Activated T-helper 17 cell treated with anti-CD3 and anti-CD28 coated beads, Interleukin-2, amount 50 U/mL, for 72 hours (primary cell): ENCODE measurements at places on chromosomes 2 and 18.

DNA sequence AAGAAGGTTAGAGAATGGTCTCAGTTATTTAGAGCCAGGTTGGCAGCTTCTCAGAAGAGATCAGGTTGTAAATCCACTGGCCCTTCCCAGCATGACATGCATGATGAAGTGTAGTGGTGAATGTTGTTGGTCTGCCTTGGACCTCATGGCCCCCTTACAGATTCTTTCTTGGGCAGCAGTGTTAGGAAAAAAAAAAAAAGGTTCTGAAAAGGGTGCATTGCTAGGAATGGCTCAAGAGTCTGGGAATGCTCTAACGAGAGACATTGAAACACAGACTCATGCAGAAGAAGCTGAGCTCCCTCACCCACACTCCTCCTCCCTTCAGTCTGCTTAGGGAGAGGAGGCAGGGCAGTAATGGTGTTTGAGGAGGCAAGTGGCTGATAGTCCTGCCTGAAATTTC, 105.5 kb downstream of the POLE4 start:
- ATAC-seq: no peak

DNA sequence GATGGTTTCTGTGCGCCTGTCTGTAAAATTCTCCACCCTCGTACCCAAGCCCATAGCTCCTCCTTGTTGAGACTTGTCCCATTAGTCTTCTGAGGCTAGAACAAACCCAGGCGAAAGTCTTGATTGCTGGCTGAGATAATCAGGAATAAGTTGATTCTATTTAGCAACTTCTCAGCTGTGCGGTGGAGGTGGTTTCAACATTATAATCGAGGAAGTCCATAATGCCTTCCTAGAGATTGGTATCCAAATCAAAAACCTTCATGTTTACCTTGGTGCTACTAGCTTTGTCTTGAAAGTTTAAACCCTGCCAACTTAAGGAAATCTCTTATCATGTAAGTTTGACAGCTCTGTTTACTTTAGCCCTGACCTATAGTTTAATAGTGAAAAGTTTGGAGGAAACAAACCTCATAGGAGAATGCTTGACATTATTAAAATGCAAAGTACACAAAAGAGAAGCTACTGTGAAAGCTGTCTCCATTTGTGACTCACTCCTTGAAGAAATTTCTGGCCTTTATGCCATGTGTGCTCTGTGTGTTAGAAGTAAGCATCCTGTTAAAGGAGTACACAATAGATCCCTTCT, 36.6 kb upstream of the DSC1 start:
- no peak for ATAC-seq

DNA sequence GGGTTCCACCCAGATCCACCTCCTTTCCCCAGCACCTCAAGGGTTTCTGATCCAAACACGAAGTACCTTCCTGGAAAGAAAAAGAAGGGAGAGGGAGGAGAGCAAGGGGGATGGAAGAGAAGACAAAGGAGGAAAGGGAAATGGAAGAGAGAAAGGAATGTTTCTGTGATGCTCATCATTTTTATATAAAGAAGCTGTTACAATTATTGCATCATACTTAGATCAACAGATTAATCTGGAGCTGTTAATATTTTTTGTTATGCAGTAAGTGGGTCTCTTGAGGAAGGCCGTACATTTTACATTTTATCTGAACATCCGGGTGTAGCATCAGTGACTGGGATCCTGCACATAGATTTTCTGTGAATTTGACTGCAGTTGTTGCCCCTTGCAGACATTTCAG, 60.6 kb upstream of the NEDD4L start:
- no peak for ATAC-seq

GRCh38 chr2:148888003-148888501, 13.0 kb downstream of the KIF5C start:
- ATAC-seq: peak; percentile 56

GRCh38 chr2:206045251-206045650, 40.7 kb downstream of the INO80D start:
- ATAC-seq: no peak

- ATAC-seq: no peak
These were observed 42.7 kb downstream of the RRM2 start for GRCh38 chr2:10165282-10165681.

GRCh38 chr2:101930019-101930418, 61.7 kb upstream of the IL1R2 start:
- ATAC-seq: no peak

GRCh38 chr2:36886664-36887063, 79.7 kb downstream of the STRN start:
- ATAC-seq: no peak

- no peak for ATAC-seq
These were observed 58.8 kb upstream of the HDAC4 start for GRCh38 chr2:239459606-239460005.

DNA sequence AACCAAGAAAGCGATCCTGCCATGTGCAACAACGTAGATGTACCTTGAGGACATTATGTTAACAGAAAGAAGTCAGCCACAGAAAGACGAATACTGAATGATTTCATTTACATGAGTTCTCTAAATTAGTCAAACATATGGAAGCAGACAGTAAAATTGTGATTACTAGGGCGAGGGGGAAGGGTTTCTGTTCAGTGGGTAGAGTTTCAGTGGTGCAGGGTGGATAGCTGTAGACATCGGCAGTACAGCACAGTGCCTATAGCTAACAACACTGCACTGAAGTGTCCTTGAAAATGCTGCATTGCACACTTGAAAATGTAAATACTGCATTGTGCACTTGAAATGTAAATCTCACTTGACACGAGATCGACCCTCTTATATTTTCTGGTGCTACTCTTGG, 275.3 kb downstream of the GALR1 start:
- ATAC-seq: peak; percentile 84
